ENCODE measurements at places on chromosomes 1 and 21. TPM values are rescaled to one million over a fixed set of nuclear protein-coding genes. Genes with fewer than 3 reads are reported as not detected.
A peak's percentile ranks its signal among the peaks of the same experiment; 100 is the strongest.

DNA sequence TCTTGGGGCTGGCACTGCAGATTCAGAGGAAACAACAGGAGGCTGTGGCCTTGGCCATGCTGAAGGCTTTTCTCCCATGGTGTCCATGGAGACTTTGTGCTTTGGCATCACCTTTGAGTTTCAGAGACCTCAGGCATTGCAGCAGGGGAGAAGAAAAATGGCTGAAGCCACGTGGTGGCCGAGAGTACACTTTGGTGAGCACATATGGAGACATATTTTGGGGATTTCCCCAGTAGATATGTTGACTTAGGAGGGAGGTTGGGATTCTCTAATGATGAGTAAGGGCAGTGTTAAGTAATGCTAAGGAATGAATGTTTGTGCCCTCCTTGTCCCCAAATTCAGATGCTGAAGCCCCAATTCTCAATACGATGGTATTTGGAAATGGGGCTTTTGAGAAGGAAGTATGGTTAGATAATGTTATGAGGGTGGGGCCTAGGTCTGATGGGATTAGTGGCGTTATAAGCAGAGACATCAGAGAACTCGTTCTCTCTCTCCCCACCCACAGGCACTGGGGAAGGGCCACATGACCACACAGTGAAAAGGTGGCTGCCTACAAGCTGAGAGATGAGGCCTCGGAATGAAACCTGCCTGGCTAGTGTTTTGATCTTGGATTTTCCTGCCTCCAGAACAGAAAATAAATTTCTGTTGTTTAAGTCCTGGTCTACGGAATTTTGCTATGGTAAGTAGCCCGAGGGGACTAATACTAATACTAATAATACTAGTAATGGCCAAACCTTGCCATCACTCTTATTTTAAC, 98.6 kb downstream of the TBX19 start:
- no peaks in the 10 kb centered on the region for H3K4me1 ChIP-seq
- no peaks in the 10 kb centered on the region for H3K27me3 ChIP-seq
- H3K36me3 ChIP-seq: no peaks in the 10 kb centered on the region

DNA sequence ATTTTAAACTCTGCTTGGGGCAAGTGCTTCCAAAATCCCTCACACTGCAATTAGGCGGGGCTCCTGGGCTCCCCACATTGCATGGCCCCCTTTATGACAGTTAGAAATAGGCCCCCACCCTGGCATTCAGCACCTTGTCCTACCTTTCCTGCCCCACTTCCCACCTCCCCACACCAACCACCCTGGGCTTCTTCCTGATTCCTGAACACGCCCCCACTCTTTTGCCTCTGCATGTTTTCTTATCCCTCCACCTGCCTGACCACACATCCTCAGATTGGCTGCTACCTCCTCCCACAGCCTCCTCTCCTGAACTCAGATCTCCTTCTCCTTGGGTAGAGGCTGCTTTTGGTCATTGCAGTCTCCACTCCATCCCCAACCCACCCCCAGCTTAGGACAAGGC, 1.5 kb downstream of the MOB3C start:
- H3K27me3 ChIP-seq: no peaks in the 10 kb centered on the region
- H3K36me3 ChIP-seq: peaks cover 29% of the 10 kb centered on the region

The WDR64 gene
- not detected for total RNA-seq

The NPR1 gene
- 67.1 TPM for total RNA-seq

GRCh38 chr1:180805316-180805715, 107.4 kb upstream of the KIAA1614 start:
- no peaks in the 10 kb centered on the region for H3K4me1 ChIP-seq
- H3K27ac ChIP-seq: no peak overlapping the region
- H3K36me3 ChIP-seq: peaks cover 20% of the 10 kb centered on the region
- H3K4me3 ChIP-seq: no peak overlapping the region
- no peak for DNase-seq

DNA sequence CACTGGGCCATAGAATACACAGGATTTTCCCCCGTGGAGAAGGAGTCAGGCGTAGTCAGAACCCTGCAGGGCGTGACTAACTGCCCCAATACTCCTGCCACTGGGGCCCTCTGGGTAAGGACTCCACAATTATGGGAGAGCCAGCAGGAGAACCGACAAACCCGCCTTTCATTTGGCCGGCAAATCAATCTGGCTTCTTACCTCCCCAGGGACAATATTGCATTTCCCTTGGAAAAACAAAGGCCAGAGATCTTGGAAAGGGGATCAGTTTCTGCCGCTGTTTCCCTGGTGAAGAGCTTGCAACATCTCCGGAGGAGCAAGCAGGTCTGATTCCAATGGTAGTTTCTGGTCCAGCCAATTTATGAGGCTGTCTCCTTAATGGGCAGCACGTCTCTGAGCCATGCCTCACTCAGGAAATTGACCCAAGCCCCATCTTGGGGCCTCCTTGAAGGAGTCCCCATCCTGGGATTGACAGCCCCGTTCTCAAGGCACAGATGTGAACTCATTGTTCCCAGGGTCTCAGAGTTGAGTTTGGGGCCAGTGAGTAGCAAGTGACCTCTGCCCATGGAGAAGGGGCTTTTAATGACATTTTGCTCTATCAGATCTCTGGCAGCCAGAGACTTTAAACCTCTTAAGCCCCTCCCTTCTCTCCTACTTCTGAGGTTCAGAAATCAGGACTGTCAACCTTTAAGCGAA, 4.3 kb downstream of the TRABD2B start:
- peak overlapping the region; percentile 44 for H3K27ac ChIP-seq
- H3K4me3 ChIP-seq: peak overlapping the region; percentile 22
- H3K4me1 ChIP-seq: peaks cover 45% of the 10 kb centered on the region
- peaks cover 11% of the 10 kb centered on the region for H3K36me3 ChIP-seq
- no peaks in the 10 kb centered on the region for H3K27me3 ChIP-seq

DNA sequence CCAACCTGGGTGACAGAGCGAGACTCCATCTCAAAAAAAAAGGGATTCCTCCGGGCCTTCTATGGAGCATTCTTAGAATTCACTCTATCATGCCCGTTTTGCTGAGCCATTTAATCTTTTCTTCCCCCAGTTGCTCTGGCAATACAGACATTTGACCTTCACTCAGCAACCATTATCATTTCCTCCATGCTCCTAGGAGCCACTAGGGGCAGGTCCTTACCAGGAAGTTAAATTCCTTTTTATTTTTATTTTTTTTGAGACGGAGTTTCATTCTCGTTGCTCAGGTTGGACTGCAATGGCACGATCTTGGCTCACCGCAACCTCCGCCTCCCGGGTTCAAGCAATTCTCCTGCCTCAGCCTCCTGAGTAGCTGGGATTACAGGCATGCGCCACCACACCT, 9.7 kb upstream of the CGN start:
- no peaks in the 10 kb centered on the region for H3K27me3 ChIP-seq
- H3K4me3 ChIP-seq: no peak overlapping the region
- DNase-seq: no peak
- H3K4me1 ChIP-seq: no peaks in the 10 kb centered on the region

DNA sequence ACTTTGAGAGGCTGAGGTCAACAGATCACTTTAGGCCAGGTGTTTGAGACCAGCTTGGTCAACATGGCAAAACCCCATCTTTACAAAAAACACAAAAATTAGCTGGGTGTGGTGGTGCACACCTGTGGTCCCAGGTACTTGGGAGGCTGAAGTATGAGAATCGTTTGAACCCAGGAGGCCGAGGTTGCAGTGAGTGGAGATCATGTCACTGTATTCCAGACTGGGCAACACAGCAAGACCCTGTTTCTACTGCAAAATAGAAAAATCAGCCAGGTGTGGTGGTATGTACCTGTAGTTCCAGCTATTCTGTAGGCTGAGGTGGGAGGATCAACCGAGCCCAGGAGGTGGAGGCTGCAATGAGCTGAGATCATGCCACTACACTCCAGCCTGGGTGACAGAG, 4.2 kb upstream of the INTS3 start:
- H3K27me3 ChIP-seq: no peaks in the 10 kb centered on the region
- H3K4me3 ChIP-seq: no peak overlapping the region
- no peak for DNase-seq
- peaks cover 11% of the 10 kb centered on the region for H3K4me1 ChIP-seq

- no peaks in the 10 kb centered on the region for H3K36me3 ChIP-seq
- H3K4me1 ChIP-seq: no peaks in the 10 kb centered on the region
- H3K27ac ChIP-seq: no peak overlapping the region
- no peak for DNase-seq
- H3K4me3 ChIP-seq: no peak overlapping the region
Measured at GRCh38 chr1:117136749-117137148, 15.2 kb upstream of the TRIM45 start.

- H3K4me1 ChIP-seq: peaks cover 24% of the 10 kb centered on the region
- no peaks in the 10 kb centered on the region for H3K36me3 ChIP-seq
- H3K4me3 ChIP-seq: peak overlapping the region; percentile 61
Measured at GRCh38 chr21:44931501-44932407, 8.1 kb upstream of the SLX9 start.

The A3GALT2 gene
- not detected for total RNA-seq

- H3K4me3 ChIP-seq: no peak overlapping the region
- H3K27me3 ChIP-seq: no peaks in the 10 kb centered on the region
- DNase-seq: no peak
- H3K36me3 ChIP-seq: peaks cover 94% of the 10 kb centered on the region
- peaks cover 9% of the 10 kb centered on the region for H3K4me1 ChIP-seq
Measured at GRCh38 chr1:1806890-1807289, 28.6 kb upstream of the NADK start.

The KPRP gene
- not detected for total RNA-seq

- no peak for DNase-seq
- H3K4me1 ChIP-seq: no peaks in the 10 kb centered on the region
- no peak overlapping the region for H3K4me3 ChIP-seq
- no peaks in the 10 kb centered on the region for H3K36me3 ChIP-seq
- H3K27me3 ChIP-seq: no peaks in the 10 kb centered on the region
Measured at GRCh38 chr1:246210756-246211155, 296.3 kb downstream of the SMYD3 start.

DNA sequence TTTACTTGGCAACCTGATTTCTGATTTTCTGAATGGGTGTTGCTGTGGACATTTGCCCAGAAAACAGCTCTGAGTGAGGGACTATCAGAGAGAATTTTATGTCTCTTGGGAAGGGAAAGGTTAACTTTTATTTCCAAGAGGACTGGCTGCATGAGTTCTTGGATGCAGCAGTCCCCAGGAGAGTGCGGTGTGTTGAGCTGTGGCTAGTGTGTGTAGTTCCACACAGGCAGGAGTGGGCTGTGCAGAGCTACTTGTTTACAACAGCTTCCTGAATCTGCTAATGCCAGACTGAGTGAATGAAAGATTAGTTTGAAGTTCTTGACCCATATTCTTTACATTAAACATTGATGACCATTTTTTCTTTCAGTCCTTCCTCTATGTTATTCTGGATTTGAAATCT, 41.0 kb upstream of the APOBEC4 start:
- no peak overlapping the region for H3K27ac ChIP-seq
- H3K4me3 ChIP-seq: no peak overlapping the region
- no peaks in the 10 kb centered on the region for H3K27me3 ChIP-seq

DNA sequence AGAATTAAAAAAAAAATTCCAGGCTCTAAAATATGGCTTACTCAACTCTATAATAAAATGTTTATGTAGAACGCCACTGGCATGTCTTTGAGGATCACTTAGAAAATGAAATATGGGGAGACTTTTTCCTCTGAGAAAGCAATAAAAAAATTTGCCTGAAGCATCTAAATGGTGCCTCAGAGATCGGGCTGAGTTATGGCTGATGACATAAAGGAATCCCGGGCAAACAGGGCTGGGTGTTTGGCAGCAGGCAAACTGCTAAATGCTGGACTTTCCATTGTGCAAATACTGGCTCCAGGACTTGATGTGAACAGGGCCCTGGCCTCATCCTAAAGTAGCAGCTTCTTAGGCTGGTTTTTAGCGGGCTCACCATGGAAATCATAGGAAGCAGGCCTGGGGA, 44.5 kb upstream of the C1orf87 start:
- H3K4me3 ChIP-seq: no peak overlapping the region
- H3K27me3 ChIP-seq: no peaks in the 10 kb centered on the region
- H3K27ac ChIP-seq: no peak overlapping the region
- DNase-seq: no peak
- no peaks in the 10 kb centered on the region for H3K4me1 ChIP-seq

The LHX8 gene
- not detected for total RNA-seq

DNA sequence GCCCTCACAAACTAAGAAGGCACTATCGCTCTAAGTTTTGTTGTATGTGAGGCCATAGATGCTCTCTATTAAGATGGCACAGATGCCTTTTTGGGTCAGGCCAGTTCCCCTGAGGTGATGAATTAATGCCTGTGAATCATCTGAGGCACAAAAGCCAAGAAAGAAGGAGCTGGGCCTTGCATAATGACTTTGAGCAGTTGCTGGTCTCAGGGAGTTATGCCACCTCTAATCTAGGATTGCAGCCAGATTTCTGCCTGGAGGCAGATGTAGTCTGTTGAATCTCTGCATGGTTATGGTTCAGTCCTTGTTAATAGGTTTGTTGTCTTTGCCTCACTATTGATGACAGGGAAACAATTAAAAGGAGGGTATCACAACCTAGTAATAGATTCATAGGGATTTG, 168.1 kb upstream of the CHRM3 start:
- no peaks in the 10 kb centered on the region for H3K36me3 ChIP-seq
- no peak overlapping the region for H3K4me3 ChIP-seq
- no peak for DNase-seq

DNA sequence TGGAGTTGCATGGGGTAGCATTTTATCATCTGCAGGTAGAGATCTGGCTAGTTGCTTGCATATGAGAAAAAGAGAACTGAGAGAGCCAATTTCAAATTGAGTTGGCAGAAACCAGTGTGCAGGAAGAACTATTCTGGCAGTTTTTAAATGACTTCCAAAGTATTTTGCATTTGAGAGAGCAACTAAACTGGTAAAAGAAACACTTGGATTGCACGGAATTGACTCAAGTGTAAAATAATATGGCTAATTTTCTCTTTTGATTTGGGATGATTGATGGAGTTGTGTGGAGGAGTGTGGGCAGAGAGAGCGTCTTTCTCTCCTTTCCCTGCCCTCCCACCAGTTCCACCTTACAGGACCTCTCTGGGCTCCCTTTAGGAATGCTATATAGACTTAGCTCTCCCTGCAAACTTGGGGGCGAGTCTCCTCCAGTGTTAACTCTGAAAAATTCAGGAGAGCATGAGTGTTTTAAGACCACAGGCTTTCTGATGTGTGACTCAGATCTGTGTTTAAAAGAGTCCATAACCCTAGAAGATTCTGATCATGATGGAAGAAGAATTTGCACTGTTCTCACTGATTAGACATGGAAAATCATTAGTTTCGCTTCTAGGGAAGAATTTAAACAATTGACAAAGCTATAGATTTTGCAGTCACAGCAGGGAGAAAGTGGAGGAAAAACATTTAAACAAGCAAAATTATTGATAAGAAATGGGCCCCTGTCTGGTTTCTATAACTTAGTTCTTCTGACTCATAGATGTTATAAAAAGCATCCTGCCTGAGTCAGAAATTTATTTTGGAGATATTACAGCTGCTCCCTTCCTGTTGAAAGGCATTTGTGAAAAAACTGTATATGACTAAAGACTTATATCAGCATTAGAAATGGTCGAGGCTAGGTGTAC, 24.9 kb upstream of the CTBS start:
- peak overlapping the region; percentile 1 for H3K27ac ChIP-seq
- peaks cover 17% of the 10 kb centered on the region for H3K4me1 ChIP-seq
- no peak overlapping the region for H3K4me3 ChIP-seq
- no peak for DNase-seq
- H3K36me3 ChIP-seq: no peaks in the 10 kb centered on the region

- H3K36me3 ChIP-seq: no peaks in the 10 kb centered on the region
- H3K4me3 ChIP-seq: no peak overlapping the region
- H3K4me1 ChIP-seq: peaks cover 6% of the 10 kb centered on the region
- no peak overlapping the region for H3K27ac ChIP-seq
- DNase-seq: no peak
Measured at GRCh38 chr1:87720561-87720960, 391.9 kb downstream of the LMO4 start.
